Left ventricle myocardium inferior (tissue), 1 donor: ENCODE measurements at places on chromosomes 3 and 15.

DNA sequence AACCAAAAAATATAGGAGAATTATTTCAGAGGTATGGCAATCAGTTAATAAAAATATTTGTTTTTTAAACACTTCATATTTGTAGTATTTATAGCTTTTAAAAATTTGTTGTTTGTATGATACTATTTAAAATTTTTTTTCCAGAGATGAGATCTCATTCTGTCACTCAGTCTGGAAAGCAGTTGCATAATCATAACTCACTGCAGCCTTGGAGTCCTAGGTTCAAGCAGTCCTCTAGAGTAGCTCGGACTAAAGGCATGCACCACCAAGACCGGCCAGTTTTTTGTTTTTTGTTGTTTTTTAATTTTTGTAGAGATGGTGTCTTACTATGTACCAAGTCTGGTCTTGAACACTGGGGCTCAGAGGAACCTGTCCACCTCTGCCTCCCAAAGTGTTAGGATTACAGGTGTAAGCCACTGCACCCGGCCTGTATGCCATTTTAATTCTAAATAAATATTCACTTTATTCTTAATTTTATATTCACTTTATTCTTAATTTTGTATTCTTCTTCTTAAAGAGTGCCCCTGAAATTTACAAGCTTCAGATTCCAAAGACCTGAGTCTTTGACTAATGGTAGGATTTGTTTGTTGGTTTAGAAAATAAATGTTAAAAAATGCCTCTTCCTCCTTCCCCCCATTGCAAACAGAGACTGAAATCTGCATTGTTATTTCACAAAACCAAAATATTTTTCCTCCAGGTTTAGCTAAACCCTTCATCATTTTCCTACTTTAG is 9.4 kb downstream of the TGFBR2 start:
- no peak for DNase-seq

GRCh38 chr15:80934761-80935221 is 54.8 kb downstream of the MESD start:
- DNase-seq, result no peak

DNA sequence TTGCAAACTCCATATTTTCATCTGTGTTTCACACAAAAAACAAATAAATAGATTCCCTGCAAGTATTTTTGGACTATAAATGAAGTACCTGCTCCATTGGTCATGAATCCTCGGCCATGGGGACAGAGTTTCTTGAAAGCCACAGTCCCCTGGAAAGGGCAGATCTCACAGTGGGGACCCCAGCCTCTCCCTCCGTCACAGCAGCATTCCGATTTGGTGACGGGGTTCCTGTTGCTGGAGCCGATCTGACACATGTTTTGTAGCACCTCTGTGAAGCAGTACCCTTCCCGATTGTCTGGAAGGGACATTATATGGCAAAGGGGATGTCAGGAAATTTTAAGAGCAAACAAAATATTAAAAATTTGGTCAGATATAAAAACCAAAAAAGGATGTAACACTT is 96.2 kb downstream of the DUT start:
- no peak for DNase-seq

- no peak for DNase-seq
These were observed 10.2 kb upstream of the MAPK6 start for GRCh38 chr15:52008698-52009434.

- DNase-seq, result peak; percentile 69
These were observed 120.7 kb downstream of the LMLN start for GRCh38 chr3:198080521-198081384.
